ENCODE measurements at places on chromosomes 3 and 15.

- DNase-seq, result no peak
Measured at GRCh38 chr3:100954990-100955389, 38.2 kb downstream of the ABI3BP start.

- no peak for DNase-seq
Measured at GRCh38 chr3:66432767-66433521, 67.9 kb downstream of the LRIG1 start.

DNA sequence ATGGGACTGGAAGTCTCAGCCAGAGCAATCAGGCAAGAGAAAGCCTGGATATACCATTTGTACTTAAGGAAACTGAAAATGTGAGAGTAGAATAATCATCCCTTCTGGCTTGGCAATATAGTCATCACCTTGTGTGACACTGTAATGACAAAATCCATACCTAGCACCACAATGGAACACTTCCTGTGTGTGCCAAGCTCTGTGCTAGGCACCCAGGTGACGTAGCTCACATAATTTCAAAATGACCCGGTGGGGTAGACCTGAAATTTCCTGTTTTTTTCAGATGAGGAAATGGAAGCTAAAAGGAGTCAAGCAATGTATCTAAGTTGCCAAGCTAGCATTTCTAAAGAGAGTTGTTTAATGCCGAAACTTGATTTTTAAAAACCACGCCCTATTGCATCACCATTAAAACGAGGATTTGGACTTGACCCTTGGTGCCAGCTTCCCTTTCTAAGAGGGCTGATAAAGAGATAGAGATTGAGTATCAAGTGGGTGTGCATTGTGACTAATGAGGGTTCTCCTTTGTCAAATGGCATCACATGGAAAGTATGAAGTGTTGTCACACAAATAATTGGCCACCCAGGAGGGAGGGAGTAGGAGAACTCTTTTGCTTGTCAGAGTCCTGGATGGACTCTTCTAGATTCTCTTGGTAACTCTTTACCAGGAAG is 141.3 kb upstream of the PDZRN3 start:
- DNase-seq, result no peak

DNA sequence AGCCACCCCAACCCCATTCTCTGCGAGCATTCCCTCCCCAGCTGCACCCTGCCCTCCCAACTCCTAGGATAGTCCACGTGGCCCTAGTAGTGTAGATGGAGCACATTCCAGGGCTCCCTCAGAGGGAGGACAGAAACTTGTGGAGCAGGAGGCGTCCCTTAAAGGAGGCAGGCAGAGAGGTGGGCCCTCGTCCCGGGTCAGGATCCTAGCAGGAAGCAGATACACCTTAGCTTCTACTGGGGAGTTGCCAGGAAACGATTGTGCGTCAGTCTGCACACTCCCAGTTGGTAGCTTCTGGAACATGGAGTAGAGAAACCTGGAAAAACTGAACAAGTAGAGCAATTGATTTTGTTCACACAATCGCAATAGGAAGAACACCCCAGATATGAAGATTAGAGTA is 43.9 kb upstream of the KLHL25 start:
- no peak for DNase-seq

DNA sequence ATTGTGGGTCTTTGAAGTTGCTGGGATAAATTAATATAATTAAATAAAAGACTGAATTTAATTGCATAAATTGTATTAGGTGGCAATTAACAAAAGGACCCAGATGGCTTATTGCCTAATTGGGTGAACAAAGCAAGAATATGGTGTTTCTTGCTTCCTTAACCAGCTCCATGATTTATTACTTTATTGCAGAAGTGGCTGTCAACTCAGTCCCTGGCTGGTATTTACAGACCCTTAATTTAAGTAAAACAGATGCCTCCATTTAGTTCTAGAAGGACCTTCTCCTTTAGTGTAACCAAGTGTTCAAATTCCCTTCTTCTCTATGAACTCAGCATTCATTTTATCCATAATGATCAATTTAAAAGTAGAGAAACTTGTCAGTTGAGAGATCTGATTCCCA is 35.1 kb downstream of the DPH3 start:
- DNase-seq, result no peak

GRCh38 chr3:54999811-55000210 is 72.0 kb upstream of the LRTM1 start:
- no peak for DNase-seq

DNA sequence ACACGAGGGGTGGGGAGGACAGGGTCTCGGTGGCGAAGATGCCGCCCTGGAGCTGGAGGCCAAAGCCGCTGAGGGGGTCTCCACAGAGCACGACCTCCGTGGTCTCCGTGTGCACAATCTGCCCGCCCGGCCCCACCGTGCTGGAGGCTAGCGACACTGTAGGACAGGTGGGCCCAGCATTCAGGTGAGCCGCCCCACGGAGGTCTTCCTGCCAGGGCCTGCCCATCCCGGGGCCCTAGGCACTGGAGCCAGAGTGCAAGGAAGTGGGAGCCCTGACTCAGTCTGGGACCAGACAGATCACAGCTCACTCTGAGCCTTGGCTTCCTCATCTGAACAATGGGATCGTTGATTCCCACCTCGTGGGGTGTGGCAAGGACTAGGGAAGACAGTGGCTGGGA is 25.8 kb downstream of the GRIP2 start:
- DNase-seq, result no peak

GRCh38 chr3:156300371-156300770 is 180.0 kb downstream of the KCNAB1 start:
- DNase-seq, result no peak

GRCh38 chr3:179450261-179450701 is 989 bp downstream of the GNB4 start:
- DNase-seq, result no peak

- no peak for DNase-seq
Measured at GRCh38 chr3:158221426-158221825, 111.5 kb downstream of the RSRC1 start.

DNA sequence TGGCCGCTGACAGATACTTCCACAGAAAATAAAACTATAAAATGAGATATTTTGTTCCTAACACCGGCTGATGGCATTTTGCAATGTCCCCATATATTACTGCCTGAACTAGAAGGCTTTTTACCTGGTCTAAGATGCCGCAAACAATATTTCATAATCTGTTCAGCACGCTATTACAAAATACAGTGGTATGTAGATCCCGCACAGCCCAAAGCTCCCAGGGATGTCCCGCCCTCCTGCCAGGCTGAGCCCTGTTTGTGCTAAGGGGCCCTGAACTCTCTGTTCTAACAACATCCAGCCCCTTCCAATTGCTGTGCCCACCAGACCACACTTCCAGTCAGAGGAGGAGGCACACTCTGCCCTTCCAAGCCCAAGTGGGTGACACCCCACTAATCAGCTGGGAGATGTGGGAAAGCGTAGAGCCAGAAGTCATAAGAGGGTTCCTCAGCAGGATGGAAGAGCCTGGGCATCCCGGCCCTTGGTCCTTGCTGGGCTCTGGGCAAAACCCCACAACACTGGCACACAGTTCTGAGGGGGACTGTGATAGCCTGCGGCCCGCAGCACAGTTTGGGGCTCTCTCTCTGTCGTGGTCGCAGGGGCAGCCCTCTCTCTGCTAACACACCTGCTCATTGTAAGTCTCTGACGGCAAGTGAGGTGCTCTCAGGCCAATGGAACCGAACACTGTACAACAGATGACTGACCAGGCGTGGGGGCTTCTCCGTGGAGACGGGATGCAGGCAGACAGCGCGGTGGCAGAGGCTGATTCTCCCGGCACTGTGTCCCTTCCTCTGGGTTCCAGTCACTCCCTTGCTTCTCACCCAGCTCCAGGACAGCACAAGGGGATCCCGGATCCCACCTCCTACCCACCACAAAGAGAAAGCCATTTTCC is 55.2 kb downstream of the PCSK6 start:
- DNase-seq, result no peak

- no peak for DNase-seq
Measured at GRCh38 chr3:178223876-178224275, 312.4 kb upstream of the KCNMB2 start.

GRCh38 chr3:182710557-182711157 is 82.6 kb upstream of the ATP11B start:
- DNase-seq, result no peak

DNA sequence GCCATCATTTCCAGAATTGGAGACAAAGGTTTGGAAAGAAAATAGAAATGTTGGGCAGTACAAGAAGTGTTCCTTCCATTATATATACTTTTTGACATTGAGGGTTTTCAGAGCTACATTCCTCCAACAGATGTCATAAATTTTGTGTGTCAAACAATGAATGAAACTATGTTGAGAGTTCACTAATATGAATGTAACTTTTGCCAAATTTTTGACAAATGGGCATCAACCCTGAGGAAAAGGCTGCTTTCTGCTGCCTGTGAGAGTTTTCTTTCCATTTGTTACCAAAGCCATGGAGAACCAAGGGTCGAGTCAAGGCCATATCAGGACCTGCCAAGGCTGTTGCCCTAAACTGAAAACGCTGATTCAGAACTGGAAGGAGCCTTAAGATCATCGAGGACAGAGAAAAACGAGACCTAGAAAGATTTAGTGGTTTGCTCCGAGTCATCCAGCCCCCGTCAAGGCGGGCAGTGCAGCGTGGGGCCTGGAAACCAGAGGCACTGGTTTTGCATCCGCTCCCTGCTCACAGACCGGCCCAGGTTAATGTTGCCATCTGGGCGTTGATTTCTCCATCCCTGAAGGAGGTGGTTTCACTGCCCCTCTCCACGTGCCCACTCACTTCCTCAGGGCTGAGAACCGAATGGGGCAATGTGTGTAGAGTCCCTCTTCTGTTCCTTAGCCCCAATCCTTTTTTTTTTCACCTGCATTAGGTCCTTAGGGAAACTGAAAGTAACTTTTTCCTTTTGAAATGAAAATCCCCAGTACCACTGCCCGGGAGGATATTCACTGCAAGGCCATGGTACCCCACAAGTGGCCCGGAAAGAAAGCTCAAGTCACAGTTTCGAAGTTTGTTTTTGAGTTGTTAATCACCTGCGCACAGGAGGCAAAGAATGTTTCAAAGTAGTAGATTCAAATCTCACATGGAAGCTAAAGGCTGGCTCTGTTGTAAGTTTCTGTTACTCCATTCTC is 32.8 kb downstream of the TPM1 start:
- DNase-seq, result no peak

DNA sequence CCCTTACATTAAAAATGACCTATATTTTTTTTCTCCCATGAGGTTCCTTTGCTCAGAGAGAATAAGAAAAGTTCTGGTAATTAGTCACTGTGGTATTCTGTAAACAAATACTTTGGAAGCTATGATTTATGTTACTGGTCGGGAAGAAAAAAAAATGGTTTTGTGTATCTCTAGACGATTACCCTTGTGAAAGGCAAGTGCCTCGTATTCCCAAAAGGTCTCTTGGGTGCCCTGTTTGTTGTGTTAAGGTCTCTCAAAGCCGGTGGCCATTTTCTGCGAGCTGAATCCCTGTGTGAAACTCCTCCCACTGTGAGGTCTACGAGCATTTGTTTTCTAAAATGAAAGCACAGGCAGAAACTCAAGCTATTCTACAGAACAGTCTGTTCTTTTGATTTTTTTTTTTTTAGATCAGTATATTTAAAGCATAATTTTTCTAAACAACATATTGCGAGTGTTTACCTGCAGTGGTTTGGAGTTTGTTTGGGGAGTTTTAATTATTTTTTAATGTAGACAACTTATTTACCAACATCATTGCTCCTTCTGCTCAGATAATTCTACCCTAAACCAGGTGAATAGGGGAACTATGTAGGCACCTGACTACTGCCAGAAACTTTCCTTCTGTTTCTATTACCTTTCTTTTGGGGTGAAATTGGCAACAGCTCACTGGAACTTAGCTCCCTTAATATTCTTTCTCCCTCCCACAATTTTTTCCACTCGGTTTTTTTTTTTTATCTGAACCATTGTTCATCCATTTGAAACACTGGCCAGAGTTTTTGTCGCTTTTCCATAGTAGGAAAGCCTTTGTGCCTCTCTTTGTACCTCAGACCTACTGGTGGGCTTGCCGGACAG is 44.0 kb downstream of the ZBTB38 start:
- DNase-seq, result no peak

DNA sequence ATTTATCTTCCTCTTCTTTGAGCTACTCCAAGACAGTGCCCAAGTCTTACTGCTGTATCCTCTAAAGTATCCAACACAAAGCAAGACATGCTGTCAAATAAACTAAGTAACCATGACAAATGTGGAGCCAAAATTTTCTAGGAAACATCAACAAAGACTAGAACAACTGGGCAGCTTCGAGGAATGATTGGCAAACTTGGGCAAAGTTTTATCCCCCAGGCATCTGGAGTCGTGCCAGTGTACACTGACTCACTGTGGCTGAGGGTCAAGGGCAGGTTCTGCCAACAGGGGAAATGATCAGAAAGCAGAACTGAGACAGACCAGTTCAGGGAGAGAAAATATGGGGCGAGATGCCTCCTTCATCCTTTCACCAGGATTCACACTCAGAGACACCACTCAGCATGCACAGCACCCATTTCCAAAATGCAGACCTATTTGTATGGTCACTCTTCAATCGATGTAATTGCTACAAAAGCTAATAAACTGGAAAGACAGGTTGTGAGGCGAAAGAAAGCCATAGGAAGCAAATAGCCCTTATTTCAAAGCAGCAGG is 65.8 kb downstream of the MB21D2 start:
- DNase-seq, result no peak

- no peak for DNase-seq
Measured at GRCh38 chr3:174162550-174162949, 696.6 kb upstream of the NAALADL2 start.

- DNase-seq, result no peak
Measured at GRCh38 chr3:137108699-137109440, 151.1 kb downstream of the IL20RB start.

DNA sequence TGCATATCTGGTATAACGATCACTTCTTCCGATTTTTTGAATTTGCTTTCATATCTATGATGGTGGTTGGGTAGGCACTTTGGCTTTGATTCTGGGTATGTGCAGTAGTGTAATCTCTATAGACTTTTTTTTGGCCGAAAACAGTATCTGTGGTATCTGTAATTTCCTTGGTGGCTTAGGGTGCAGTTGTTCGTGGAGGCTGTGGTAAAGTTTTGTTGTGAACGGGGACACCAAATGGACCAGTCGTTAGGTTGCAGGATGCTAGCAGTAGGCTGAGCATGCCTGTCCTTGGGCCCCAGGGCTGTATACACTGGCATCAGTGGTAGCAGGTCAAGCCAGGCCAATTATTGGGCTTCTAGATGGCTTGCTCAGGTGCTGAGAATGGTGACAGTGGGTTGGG is 55.2 kb downstream of the CCDC66 start:
- DNase-seq, result no peak

DNA sequence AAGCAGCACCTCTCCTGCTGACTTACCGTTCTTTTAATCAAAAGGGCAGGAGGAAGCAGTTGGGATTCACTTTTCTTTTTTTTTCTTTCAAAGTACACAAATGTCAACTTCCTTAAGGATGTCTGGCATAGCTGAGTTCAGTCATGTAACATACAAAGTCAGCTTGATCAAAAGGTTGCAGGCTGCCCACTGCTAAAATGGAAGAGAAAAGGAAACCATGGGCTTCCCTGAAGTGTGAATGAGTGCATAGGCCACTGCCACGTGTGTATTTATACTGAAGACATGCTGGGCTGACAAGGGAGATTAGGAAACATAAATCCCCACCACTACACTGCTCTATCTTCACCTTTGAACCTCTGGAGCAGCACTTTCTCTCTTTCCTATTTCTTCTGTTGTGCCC is 312.5 kb downstream of the TIGIT start:
- DNase-seq, result no peak

All from activated T-cell treated with anti-CD3 and anti-CD28 coated beads for 48 hours (primary cell).